ENCODE measurements at places on chromosomes 11 and 22.

- DNase-seq, result no peak
These were observed 44.9 kb upstream of the DRD2 start for GRCh38 chr11:113519989-113520613.

GRCh38 chr11:120909676-120910416, 114.1 kb upstream of the TBCEL start:
- DNase-seq, result no peak

- no peak for DNase-seq
These were observed 43.0 kb upstream of the NTM start for GRCh38 chr11:131327421-131327820.

- no peak for DNase-seq
These were observed 460 bp downstream of the ZC3H12C start for GRCh38 chr11:110093407-110094297.

- DNase-seq, result no peak
These were observed 107.6 kb upstream of the CD82 start for GRCh38 chr11:44457862-44458261.

DNA sequence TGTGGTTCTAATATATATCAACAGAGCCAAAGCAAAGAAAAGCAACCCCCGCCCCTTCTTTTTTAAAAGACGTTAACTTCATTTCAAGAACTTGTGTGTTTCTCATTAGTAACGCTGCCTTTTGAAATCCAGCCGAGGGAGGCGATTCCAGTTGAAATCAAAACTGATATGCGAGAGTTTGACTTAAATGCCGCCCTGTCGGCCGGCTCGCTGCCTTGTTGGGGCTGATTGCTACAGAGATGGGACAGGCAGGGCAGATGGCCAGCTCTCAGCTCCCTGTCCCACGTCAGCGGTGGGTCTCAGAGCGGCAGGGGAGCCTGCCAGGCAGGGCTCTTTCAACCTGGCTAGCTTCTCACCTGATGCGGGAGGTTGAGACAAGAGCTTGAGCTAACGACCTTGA, 51.9 kb upstream of the ALX4 start:
- DNase-seq, result no peak

DNA sequence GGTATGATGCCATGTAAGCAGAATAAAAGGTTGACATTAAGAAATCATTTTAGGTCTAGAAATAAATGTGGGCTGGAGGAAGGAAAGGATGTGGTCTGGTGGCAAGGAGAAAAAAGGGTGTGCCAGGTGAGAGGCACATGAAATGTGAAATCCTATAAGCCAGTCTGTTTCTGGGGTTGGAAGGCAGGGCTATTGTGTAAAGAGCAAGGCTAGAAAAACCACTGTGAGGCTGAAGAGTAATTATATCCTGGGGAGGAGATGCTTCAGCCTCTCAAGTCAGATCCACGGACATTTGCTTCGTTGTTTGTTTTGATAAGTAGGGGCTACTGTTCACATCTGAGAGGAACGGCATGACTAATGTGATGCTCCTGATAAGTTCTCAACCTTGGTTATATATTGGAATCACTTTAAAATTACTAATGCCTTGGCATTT, 77.5 kb upstream of the CTSC start:
- DNase-seq, result peak; percentile 34

GRCh38 chr11:15958910-15959309, 397.4 kb downstream of the SOX6 start:
- no peak for DNase-seq
